CD8-positive, alpha-beta memory T cell (primary cell): ENCODE measurements at places on chromosomes 1 and 21. TPM values are rescaled to one million over a fixed set of nuclear protein-coding genes. Genes with fewer than 3 reads are reported as not detected.
A peak's percentile ranks its signal among the peaks of the same experiment; 100 is the strongest.

DNA sequence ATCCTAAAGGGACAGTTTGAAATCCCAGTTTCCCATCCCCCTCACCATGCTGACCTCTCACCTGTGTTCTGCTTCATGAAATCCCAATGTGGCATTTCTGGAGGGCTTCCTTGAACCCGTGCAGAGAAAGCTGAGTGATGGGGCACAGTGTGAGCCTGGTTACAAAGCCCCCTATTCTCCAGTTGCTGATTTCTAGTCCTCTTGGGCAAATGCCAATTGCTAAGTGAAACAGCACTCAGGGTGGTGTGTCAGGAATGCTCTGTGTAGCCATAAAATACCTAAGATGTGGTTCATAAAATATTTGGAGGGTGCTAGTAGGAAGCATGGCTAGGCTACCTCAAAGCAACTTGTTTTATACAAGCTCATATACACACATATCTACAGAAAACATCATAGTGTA is 32.0 kb downstream of the SUSD4 start:
- DNase-seq: no peak

The ETV3L gene
- total RNA-seq: not detected

The SLC22A15 gene
- 1.2 TPM for total RNA-seq

DNA sequence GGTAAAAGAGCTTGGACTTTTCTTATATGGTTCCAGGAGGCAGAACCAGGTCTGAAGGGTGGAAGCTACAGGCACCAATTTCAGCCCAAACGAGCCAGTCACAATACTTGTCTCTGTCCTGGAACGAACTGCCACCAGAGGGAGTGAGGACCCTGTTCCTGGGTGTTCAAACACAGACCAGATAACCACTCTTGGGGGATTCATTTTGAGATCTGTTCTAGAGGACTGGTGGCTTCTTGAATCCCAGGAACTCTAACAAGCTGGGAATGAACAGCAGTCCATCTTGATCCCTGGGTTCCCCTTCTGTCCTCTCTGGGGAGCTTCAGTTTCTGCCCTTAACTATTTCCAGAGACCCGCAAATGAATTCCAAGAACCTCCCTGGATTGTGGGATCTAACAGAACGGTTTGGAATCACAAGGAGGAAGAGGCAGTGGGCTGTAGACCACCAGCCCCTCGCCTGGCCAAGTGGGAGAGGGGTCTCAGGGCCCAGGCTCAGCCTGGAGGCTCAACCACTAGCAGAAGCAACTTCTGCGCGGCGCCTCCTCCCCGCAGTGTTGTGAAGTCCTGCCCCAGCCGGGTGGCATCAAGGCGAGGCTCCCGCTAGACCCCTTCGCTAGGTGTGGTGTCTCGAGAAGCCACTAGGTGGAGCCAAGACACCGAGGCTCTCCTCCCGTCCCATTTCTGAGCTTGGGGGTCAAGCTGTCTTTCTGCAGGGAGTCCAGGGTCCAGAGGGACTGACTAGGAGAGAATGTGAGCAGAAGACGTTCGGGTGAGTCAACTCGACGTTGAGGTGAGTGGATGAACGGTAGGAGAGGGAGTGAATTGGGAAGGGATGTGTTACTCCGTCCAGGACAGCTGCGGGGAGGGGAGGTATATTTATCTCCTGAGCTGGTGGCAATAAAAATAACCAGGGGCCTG is 12.1 kb upstream of the NES start:
- peak; percentile 63 for DNase-seq

- DNase-seq: no peak
Measured at GRCh38 chr1:199311478-199312262, 672.8 kb downstream of the PTPRC start.

GRCh38 chr1:158295791-158296190 is 6.1 kb downstream of the CD1C start:
- no peak for DNase-seq

DNA sequence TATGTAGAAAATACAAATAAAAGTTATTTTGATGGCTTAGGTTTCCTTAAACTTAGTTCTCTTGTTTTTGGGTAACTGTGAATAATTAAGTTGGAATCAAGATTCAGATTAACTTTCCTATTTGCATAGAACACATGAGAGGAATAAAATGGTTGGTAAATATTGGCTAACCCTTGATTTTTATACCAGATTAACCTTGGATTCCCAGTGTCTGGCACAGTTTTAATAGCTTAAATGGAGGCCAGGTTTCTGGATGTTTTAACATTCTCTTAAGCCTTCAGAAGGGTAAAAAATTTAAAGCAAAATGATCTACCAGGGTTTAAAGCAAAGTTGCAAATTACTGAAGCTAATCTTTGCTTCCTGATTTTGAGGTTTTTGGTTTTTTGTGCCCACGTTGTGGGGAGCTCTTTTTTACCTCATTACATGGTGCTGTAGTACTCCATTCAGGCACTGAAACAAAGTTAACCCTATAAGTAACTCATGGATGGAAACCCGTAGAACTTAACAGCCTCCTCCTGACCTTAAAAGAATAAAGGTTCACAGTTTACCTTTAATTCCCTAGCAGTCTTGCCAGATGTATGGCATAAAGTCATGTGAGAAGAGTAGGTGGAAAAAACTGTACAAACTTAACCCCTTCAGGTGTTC is 8.4 kb upstream of the SPATA1 start:
- no peak for DNase-seq

GRCh38 chr1:29682919-29683295 is 446.6 kb downstream of the PTPRU start:
- DNase-seq: no peak

- DNase-seq: no peak
Measured at GRCh38 chr1:6984986-6985385, 199.7 kb downstream of the CAMTA1 start.

The AIRE gene
- total RNA-seq: not detected

The PTGS2 gene
- 3.7 TPM for total RNA-seq

DNA sequence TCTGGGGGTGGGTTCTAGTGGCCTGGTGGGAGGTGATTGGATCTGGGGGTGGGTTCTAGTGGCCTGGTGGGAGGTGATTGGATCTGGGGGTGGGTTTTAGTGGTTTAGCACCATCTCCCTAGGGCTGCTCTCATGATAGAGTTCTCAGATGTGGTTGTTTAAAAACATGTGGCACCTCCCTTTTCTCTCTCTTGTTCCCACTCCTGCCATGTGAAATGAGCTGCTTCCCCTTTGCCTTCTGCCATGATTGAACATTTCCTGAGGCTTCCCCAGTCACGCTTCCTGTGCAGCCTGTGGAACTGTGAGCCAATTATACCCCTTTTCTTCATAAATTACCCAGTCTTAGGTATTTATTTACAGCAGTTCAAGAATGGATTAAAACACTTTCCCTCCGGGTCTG is 327.3 kb upstream of the AJAP1 start:
- no peak for DNase-seq

GRCh38 chr1:42392967-42393848 is 12.6 kb downstream of the RIMKLA start:
- no peak for DNase-seq
